Hypothalamus (tissue), 51 donors: ENCODE measurements at places on chromosomes 11 and 22.

- DNase-seq = no peak
Measured at GRCh38 chr11:96299155-96299888, 43.7 kb downstream of the MAML2 start.

DNA sequence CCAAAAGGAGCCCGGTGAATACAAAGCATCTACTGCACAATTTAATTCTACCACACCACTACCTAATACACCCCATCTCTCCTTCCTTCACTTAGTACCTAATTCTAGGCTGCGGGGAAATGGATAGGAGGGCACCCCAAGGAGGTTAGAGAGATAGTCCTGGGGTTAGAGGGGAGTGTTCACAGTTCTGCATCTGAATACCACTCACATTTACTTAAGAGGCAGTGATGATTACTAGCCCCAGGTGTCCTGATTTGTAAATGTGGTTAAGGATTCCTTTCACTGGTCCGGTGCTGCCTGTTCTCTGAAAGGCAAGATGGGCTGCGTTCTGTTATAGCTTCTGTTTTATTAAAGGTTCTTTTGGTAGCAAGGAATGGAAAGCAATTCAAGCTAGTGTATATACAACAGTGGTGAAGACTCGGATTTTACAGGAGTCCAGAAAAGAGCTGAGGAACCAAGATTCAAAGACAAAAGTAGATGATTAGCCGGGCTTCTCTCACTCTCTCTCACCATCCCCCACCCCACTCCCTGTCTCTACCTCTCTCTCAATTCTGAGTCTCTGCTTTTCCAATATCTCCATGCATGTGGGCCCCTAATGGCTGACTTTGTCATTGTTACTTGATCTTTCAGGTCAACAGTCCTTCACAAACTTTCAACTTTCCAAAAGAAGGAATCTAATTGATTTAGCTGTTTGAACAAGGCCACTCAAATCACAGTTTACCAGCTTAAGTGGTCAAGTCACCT lies 8.7 kb upstream of the KCNA4 start:
- no peak for DNase-seq

GRCh38 chr11:71393283-71393682 lies 54.9 kb downstream of the DHCR7 start:
- DNase-seq = no peak

DNA sequence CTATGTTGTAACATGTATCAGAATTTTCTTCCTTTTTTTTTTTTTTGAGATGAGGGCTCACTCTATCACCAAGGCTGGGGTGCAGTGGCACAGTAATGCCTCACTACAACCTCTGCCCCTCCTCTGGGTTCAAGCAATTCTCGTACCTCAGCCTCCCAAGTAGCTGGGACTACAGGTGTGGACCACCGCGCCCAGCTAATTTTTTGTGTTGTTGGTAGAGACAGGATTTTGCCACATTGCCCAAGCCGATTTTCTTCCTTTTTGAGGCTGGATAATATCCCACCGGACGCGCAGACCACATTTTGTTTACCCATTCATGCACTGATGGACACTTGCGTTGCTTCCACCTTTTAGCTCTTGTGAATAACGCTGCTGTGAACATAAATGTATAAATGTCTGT lies 97.0 kb downstream of the BRD1 start:
- no peak for DNase-seq

DNA sequence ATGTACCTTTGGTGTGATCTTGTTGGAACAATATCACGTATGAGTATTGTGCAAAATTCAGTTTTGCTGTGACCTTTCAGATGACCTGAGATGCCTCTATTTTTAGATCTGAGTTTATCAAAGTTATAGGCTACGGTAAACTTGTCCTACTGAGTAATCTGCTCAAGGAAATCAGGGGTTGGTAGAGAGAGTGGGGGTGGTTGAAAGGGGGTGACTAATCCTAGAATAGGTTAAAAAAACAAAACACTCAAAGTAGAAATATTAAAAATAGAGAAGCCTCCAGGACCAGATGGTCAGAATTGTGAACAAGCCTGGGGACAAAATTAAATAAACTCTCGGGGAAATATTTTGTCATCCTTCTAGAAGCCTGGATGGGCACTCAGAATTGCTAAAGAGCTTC lies 59.9 kb upstream of the C11orf87 start:
- DNase-seq = no peak

DNA sequence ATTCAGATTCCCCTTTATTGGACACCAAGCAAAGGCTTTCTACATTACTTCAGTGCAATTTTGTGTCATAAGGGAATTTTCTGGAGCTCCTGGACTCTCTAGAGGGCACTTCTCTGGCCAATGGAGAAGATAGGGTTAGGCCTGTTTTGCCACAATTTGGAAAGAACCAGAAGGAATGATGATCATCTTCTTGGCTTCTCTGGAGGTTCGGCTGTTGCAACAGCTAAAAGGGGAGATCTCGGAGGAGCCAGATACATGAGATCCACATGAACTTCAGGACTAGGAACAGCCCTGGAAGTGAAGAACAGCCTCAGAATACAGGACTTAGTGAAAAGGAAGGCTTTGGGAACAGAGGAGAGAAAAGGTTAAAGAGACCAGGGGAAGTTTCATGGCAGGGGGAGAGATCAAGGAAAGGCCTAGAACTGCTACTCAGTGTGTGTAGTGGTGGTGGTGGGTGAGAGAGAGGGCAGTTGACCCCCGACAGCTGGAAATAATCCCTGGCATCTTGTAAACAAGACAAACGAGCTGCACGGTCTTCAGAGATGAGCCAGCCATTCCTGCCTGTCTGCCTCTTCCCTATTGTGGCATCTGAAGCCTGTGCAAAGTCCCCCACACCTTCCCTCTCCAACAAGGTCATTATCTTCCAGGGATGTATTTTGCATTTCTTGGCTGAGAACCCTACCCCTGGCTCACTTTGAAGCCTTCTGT lies 83.8 kb downstream of the CCDC81 start:
- DNase-seq = no peak

DNA sequence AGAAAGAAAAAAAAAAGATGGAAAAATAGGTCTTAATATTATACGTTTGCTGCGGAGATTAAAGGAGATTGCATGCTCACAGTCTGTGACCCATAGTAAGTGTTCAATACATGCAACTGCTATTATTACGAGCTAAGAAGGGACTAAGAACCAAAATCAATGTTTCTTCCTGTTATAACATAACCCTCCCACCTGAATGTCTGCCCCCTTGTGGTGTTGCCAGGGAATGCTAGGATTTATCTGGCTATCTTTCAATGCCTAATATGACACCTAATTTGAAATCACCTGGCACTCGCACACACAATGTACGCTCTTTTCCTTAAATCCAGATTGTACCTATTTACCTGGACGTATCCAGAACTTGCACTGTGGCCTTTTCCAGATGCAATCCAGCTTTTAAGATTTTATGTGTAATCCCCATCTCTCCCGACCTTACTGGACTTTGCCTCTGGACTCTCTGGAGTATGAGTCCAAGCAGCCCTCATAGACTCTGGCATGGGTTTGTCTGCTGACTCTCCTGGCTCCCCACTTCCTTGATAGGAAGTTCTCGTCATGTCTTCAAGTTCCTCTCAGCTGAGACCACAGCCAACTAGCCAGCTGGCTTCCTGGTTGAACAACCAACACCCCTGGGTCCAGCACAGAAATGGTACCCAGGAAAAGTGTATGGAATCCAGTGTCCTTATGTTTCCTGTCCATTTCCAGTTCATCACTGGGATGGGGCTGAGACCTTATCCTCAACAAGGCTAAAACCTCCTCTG lies 151.5 kb downstream of the CCDC34 start:
- no peak for DNase-seq

DNA sequence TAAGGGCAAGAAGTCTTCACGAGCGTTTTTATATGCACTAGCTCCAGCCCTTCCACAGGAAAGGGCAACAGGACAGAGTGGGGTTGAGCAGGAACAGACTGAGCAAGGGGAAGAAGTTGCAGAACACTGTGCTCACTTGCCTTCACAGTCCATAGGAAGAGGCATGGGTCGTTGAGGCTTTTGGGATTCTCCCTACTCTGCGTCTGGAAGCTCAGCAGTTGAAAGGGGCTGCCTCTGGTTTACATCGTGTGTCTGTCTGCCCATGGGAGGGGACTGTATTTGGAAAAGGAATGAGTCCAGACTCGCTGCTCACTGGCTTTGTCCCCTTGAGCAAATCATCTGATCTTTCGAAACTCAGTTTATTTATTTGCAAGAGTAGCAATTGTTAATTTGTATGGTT lies 1.1 kb upstream of the PDGFD start:
- no peak for DNase-seq

GRCh38 chr11:70270877-70271648 lies 573 bp downstream of the PPFIA1 start:
- DNase-seq = no peak

DNA sequence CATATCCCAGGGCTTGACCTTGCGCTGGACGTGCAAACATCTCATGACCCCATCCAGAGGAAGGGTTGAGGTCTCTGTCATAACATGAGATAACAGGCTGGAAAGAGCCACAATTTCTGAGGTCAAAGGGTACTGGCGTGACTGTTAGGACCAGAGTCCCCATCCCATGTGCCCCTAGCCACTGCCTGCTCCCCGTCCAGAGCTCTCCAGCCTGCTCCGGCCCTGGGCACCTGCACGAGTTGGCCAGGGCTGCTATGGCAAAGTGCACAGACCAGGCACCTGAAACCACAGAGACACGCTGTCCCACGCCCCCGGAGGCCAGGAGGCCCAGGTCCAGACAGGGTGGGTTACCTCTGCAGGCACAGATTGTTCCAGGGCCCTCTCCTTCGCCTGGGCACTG lies 58.9 kb downstream of the SHANK2 start:
- no peak for DNase-seq

GRCh38 chr11:134500621-134501020 lies 88.6 kb upstream of the B3GAT1 start:
- DNase-seq = no peak

DNA sequence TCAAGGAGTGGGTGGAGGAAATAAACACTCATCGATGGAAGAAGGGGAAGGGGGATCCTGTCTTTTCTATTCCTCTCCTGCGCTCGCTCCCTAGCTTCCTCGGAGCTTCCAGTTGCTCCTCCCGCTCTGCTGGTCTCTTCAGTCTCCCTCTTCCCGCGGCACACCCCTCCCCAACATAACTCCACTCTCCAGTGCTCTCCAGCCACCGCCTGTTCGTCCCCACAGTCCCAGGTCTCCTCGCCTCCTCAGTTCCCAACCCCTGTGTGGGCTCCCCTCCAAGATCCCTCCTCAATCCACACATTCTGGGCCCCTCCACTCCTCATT lies 438 bp downstream of the ZW10 start:
- no peak for DNase-seq

- DNase-seq = no peak
Measured at GRCh38 chr11:123413636-123414035, 16.4 kb upstream of the GRAMD1B start.

- no peak for DNase-seq
Measured at GRCh38 chr11:123410218-123410549, 19.9 kb upstream of the GRAMD1B start.

GRCh38 chr11:88064097-88064705 lies 111.0 kb downstream of the RAB38 start:
- no peak for DNase-seq

GRCh38 chr11:15738931-15739330 lies 617.4 kb downstream of the SOX6 start:
- no peak for DNase-seq

GRCh38 chr11:65833297-65834030 lies at the start of gene SNX32:
Gene SNX32 (plus strand): TSS chr11:65833963. CDS start chr11:65834066, 103 bp downstream.
- DNase-seq = peak; percentile 93

GRCh38 chr11:122319691-122320620 lies 203.9 kb upstream of the BLID start:
- no peak for DNase-seq

DNA sequence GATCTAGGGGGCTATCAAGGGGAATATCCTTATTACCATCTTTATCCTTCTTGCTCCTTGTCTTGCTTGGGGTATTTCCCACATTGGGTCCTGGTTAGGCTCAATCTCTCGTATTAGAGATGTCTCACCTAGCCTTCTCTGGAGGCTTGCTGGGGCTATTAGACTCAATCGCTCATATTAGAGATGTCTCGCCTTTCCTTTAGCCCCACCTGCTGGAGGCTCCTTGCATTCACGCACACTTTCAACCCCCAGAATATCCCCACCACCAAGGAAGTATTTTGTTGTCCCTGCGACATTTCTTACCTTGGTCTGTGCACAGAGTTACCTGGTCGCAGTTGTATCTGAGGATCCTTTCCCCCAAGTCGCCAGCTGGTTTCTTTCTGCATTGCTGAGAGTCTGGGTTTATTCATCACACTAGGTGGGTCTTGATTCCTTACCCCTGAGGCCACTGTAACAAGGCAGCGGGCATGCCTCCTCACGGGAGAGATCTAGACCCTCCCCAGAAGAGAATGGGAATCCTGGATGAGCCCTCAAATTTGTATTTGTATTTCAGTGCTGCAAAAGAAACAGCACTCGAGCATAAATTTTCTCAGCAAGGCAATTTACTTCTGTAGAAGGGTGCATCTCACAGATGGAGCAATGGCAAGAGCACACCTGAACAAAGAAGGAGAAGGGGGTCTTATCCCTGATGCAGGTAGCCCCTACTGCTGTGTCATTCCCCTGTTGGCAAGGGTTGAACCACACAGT lies 15.9 kb upstream of the HYLS1 start:
- peak; percentile 2 for DNase-seq

DNA sequence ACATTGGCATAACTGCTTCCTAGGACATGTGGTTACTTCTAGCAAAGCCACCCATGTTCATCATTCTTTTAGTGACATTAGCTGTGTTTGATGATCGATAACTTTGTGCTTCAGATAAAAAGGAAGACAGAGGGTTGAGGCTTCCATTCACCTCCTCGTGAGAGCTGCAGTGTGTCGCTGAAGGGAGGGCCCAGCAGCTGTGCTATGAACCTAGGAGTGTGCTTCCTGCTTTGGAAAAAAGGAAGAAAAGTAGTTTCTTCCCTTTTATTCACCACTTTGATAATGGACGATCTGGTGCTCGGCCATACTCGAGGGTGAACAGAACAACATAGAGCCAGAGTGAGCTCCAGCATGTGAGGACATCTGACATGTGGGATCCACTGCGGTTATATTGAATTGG lies 6.1 kb upstream of the RFPL2 start:
- DNase-seq = no peak

DNA sequence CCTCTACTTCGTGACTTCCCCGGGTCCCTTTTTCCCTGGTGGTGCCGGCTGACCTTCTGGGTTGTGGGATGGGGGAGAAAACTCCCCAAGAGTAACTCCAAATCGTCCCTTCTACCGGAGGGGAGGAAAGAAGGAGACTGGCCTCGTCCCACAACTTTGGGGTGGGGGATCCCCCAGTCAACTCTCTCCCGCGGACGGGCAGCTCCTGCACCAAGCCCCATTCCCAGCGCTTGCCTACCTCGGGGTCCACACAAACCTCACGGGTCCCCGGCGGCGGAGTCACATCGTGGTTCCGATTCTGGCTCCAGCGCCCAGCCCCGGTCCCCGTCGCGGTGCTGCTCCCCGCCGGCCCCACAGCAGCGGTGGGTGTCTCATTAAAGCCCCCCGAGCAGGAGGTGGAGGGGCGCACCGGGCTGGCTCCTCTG lies 317 bp downstream of the BDNF start:
- DNase-seq = no peak

- peak; percentile 38 for DNase-seq
Measured at GRCh38 chr11:70637949-70638583, 239.7 kb downstream of the CTTN start.

GRCh38 chr11:40149721-40150120 lies 1309.7 kb downstream of the LRRC4C start:
- no peak for DNase-seq

- no peak for DNase-seq
Measured at GRCh38 chr22:40194656-40195055, 16.9 kb downstream of the TNRC6B start.

- DNase-seq = no peak
Measured at GRCh38 chr11:16946477-16947282, 67.5 kb downstream of the PLEKHA7 start.

- no peak for DNase-seq
Measured at GRCh38 chr22:42194953-42195352, 64.3 kb upstream of the CYP2D6 start.

GRCh38 chr22:35454416-35455054 lies 54.6 kb downstream of the MCM5 start:
- DNase-seq = no peak
